ENCODE measurements at places on chromosomes 7 and 10.

- peak; percentile 69 for DNase-seq
Observed at GRCh38 chr7:6256109-6256483, 16.3 kb downstream of the CYTH3 start.

GRCh38 chr10:21525367-21526187, at the start of gene SKIDA1:
TSS of gene SKIDA1 (minus strand) at chr10:21525682. CDS start at chr10:21517822, 7,860 bp downstream.
- peak; percentile 88 for DNase-seq

DNA sequence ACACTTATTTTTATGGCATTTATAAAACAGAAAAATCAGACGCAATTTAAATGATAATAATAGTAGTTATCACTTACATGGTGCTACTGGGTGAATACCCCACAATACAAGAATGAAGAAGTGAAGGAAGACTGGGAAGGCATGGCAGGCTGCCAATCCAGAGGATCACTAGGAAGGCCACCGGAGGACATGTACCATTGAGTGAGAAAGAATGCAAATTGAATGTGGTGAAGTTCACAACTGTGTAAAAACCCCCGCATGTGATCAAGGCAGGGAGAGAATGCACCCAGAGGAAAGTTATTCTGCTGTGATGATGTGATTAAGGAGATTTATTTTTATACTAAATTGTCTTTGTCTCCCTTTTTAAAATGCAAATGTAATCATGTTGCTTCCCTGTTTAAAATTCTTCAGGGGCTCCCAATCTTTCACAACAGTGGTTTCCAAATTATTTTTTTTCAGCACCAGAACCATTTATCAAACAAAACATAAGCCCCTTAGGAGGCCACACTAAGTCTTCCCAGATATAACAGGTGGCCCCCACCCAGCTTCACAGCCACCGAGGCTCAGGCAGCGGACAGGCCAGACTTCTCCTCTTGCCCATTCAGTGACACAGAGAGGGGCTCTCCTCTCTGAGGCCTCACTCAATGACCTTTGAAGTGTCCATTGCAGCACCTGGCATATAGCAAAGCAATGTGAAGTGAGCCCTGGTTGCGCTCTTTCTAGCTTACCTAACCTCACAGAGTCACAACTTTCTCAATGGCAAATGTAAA, 59.6 kb downstream of the FRMPD2 start:
- DNase-seq = no peak

DNA sequence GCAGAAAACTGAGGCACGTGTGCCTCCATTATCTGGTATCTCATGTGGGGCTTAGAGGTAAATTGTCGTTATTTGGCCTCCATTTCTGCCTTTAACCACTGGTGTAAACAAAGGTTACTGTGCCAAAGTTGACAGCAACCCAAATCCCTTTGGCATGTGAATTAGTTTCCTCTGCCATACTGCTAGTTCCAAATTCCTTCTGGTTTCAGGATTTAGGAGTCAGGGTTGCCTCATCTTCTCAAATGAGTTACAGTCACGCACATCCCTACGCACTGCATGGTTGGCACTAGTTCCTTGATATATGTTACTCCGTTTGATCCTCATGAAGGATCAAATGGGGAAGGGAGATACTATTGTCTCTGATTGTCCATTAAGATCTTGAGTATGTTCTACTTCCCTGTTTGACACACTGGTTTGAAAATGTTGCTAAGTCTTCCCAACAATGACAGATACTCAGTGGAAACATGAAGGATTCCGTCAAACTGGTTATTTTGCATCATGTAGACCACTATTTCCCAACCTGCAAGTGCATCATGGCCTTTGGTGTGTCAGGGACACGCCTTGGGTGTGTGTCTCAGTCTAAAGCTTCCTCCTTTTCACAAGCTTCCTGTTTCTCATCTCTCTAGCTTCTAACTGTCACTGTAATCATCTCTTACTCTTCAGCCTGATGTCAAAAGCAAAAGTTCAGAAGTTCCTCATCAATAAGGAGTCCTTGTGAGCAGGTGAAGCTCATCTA, at the start of gene LIPN:
TSS of gene LIPN (plus strand) at position 655 of the 736 bp plus-strand sequence. CDS start 1,386 bp downstream, outside the sequence.
- DNase-seq = no peak

GRCh38 chr10:96591946-96592345, 5.1 kb upstream of the TM9SF3 start:
- no peak for DNase-seq

DNA sequence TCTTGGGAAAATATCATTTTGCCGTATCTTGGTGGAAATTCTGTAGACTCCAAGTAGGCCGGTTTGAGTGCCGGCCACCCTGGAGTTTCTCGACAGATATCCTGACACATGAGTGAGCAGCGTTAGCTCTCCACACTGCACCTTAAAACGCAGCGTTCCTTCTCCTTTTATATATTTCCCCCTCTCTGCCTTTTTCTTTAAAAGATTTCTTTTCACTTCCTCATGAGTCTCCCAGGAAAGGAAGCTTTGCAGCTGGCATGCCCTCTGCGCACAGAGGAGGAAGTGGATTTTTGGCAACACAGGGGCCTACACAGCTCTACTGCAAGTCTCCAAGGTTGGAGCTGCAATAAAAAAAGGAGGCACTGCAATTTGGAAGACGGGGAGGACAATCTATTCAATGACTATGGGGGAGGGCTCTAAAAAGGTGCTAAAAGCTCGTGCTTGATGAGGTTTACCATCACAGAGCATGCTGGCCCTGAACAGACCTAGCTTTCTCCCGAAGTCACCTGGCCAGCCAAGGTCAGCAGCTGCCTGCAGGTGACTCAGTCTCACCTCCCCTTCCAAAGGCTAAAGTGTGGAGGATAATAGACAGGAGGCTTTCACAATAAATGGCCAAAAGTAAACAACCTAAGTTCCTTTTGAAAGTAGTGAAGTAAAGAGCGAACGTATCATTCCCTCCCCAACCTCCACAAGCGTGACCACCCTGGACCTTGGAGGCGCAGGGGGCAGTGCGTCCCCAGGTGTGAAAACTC, 252.8 kb downstream of the ZMYND11 start:
- no peak for DNase-seq

DNA sequence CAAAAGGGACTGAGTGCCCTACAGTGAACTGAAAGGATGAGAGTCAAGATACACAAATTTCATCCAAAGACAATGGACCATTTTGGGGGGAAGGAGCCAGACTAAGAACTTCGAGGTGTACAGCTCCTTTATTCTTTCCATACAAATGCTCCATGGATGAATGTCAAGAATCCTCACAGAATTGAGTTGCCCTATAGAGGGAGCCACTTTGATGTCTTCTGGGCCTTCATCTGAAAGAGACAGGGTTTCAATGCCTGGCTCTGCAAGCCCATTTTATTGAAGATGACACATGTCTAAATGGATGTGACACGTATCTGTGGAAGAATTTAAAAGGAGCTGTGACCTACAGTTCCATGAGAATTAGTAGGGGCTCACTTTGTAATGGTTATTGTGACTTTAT, 32.0 kb upstream of the NRG3 start:
- DNase-seq = no peak

- no peak for DNase-seq
Observed at GRCh38 chr7:50502001-50502684, 52.0 kb upstream of the FIGNL1 start.

DNA sequence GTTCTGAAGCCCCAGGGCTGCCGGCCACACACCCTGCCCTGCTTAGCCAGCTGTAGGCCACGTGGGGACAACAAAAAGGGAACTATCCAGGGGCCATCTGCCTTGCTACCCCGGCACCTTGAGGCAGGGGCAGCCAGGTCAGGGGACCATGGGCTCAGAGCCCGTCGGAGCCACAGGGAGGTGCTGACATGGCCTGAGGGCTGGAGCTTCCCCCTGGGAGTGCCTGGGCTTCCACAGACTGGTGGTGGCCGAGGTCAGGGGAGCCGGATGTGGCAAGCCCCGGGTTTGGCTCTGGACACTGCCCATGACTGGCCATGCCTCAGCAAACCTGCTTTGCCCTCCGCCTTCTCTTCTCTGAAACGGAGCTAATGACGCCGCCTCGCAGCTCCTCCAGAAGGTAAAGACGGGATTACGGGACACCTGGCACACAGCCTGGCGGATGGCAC, 178.5 kb downstream of the EBF3 start:
- no peak for DNase-seq

DNA sequence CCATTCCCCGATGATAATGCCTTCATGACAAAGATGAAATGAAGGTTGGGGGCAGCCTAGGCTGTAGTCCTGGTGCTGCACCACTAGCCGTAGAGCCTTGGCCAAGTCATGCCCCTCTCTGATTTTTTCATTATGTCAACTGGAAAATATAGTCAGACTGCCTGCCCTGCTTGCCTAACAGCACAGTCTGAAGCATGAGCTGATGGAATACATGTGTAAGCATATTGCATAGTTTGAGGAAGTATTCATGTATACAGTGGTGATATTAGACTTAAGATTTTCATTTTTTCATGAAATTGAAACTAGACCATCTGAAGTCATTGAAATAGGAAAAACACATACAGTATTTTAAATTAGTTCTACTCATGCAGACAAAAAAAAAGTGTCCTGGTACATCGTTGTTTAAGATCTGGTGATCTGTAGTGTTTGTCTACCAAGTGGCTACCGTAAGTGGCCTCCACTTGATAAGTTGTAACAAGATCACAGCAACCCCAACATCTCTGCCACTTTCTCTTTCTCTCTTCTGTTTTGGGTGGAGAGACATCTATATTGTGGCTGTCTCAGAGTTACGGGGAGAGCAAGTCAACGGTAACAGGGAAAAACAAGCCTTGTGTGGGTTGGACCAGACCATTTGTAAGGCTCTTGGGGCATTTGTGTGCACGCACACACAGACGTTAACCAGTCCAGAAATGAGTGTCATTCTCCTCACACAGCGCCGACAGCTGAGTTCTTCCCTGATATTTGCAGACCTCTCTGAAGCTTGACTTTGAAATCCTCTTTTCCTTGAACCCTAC, 716.6 kb upstream of the GALNT17 start:
- DNase-seq = no peak

DNA sequence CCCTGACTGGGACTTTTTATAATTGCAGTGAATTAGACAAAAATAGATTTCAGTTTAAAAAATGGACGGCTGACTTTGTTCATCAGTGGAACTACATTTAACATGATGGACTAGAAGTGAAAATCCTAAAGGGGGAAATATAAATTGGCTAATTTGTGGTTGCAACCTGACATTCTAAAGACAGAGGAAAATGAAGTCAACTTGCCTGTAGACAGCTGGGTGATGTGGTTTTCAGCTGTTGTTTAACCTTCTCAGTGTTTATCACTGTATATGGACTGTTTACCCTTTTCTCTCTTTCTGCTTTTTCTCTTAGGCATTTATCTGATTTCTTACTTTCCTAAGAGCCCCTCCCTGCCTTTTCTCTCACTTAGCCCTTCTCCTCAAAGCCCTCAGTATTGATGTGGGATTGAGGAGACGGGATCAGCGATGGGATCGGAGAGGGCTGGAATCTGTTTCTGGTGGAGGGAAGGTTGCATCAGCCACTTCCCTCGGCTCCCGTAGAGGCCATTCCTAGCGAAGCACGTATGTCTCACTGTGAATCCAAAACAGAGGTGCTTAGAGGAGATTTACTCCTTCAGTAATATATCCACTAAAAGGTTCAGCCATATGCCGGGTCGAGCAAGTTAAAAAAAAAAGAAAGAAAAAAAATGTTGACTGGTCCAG, 109.0 kb upstream of the KLF6 start:
- no peak for DNase-seq

DNA sequence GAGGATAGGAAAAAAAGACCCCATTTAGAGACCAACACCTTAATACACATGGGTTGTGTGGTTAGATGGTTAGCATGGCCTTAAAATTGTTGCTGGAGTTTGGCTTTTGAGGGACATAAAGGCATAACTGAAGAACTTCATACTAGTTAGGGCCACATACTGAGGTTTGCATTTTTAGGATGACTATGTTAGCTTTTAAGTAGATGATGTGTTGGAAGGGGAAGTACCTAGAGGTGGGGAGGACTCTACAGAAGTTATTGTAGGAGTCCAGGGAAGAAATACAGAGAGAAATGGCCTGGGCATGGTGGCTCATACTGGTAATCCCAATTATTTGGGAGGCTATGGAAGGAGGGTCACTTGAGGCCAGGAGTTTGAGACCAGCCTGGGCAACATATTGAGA, 40.5 kb downstream of the ENTPD1 start:
- no peak for DNase-seq

DNA sequence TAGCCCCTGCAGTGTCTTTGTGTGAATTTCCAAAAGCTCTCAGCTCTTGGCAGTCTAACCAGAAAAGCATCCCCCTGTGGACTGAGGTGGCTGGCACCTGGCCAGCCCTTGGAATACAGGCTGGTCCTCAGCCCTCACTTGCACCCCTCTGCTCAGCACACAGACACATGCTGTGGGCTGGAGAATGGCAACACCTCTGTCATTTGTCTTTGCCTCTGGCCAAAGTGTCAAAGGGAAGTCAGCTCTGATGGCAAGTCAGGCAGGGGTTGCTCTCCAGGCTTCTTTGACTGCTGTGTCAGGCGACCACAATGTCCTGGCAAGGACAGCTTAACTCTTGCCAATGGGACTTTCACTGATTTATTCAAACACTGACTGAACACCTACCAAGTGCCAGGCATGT, 724.8 kb downstream of the INHBA start:
- DNase-seq = no peak

DNA sequence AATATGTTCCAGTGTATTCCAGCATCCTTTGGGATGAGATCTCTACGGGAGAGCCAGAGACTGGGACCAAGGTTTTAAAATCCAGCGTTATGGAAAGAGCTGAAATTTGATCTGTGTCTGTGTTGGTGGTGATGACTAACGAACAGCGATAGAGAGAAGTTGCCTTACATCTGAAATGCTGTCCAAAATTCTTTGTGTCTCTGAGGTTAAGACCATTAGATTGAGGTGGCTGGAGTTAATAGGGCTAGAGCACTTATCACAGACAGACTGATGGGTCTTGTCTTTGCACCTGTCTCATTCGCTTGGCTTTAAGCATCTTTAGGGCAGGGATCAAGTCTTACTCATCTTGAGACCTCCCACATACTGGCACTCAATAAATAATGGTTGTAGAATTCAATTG, 41.0 kb upstream of the RAPGEF5 start:
- no peak for DNase-seq

GRCh38 chr10:103711351-103711994, 143.9 kb downstream of the SH3PXD2A start:
- no peak for DNase-seq

- no peak for DNase-seq
Observed at GRCh38 chr10:109203646-109204353, 719.5 kb downstream of the XPNPEP1 start.

DNA sequence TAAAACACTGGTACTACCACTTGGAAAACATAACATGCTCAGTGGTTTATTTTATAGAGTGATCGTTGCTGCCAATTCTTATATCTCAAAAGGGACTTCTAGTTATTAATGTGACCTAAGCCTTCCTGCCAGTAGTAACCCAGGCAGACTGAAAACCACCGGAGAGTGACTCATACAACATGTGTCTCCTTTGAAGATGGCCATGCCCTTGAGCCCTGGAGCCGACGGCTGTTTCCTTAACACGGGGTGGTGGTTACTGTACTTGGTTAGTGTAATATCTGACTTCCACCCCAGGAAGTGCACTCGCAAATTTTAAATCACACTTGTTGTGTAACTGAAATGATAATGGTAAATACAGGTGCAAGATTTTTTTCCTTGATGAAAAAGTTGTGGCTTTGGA, 30.5 kb downstream of the JAKMIP3 start:
- no peak for DNase-seq

GRCh38 chr7:132270517-132270916, 305.8 kb downstream of the PLXNA4 start:
- DNase-seq = no peak
